ENCODE measurements at places on chromosomes 2 and 18.
A peak's percentile ranks its signal among the peaks of the same experiment; 100 is the strongest.

DNA sequence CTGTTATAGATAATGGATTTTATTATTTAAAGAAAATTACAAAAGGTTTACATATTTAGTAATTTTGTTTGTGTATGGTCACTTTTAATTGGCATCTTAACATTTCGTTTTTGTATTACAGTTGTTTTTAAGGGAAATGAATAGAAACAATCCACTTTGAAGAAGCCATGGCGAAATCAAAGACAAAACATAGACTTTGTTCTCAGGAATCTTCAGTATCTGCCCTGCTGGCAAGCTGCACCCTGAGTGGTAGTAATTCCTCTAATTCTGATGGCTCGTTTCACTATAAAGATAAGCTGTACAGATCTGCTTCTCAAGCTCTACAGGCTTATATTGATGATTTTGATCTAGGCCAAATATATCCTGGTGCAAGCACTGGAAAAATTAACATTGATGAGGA, 2.7 kb downstream of the C18orf54 start:
- DNase-seq, result no peak

GRCh38 chr2:127320586-127321275, 26.8 kb upstream of the ERCC3 start:
- no peak for DNase-seq

DNA sequence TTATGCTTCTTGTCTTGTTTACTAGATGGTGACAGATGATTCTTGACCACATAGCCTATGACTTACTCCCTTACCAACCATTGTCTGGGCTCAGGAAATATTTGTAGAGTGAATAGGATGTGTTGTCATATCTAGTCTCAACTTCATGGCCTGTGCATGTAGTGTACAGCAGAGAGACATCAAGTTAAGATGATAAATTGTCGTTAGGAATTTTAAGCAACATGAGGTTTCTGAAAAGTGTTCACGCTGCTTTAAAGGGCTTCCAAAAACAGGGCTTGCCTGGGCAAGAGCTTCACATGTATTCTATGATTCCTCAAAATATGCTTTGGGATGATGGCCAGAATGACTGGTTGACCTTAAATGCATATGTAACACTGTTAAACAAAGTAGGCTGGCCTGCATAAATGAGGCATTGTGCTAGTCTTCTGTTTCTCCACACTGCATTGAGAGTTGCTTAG, 424.0 kb downstream of the RND3 start:
- DNase-seq, result no peak

GRCh38 chr2:178250429-178250828, 56.1 kb downstream of the OSBPL6 start:
- no peak for DNase-seq

GRCh38 chr18:2935438-2936192, 77.3 kb downstream of the LPIN2 start:
- no peak for DNase-seq

DNA sequence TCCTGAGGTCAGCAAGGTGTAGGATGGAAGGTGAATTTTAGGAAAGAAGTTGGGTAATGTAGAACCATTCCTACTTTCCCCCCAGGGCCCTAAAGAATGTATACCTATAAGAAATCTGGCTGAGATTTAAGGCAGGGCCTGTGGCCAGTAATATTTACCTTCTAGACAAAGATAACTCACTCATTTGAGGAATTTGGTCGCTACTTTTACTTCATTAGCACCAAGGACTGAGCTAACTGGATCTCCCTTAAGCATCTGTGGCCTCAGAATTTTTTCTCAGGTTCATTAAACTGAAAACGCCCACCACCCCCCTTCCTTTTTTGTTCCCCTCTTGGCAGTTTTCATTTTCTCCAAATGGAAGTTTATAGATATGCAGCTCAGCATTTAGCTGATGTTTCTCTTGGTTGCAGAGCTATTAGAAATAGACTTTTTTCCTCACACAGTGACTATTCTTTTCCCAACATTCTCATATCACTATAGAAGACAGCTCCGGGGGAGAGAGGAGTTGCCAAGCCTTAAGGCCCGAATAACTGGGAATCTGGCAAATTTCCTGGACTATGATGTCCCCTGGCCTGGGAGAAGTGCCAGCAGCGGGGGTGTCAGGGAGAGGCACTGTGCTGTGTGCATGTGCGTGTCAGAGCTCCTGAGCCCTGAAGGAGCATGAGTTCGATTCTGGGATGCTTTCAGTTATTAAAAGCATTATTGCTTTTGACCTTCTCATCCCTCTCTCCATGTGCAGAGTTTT, 310.9 kb downstream of the PRKCE start:
- peak; percentile 45 for DNase-seq

GRCh38 chr2:118535818-118536212, 311.6 kb downstream of the EN1 start:
- no peak for DNase-seq

DNA sequence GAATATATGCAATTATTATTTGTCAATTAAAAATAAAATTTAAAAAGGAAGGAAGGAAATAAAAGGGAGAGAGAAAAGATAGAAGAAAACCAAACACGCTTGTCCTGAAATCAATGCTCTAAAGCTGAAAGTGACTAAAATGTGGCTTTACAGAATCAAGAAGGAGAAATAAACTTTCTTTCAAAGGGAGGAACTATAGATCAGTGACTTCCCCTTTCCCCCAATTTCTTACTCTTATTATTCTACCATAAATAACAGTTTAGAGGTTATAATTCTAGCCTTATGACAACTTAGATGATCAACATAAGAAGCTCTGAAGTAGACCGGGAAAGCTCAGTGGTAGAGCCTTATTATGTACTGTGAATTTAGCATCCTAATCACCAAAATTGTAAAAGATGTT, 122.5 kb downstream of the ARHGAP15 start:
- no peak for DNase-seq

DNA sequence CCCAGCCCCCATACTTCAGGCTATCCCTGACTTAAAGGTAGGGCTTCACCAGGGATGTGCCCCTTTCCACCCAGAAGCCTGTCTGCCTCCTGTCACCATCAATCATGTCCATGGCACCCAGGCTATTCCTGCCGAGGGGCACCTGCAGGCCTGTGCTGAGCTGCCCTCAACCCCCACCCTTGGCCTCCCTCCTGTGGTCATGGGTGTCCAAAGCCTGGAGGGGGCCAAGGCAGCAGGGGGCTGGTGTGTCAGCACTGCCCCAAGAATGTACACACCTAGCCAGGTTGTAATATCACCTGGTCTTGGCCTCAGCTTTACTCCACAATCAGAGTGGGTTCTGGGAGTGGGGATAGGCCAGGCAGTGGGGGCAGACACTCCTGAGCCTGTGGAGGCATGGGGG, 69.3 kb downstream of the SUCLG1 start:
- no peak for DNase-seq

- DNase-seq, result no peak
These were observed 47.4 kb upstream of the EMILIN2 start for GRCh38 chr18:2799369-2799768.

DNA sequence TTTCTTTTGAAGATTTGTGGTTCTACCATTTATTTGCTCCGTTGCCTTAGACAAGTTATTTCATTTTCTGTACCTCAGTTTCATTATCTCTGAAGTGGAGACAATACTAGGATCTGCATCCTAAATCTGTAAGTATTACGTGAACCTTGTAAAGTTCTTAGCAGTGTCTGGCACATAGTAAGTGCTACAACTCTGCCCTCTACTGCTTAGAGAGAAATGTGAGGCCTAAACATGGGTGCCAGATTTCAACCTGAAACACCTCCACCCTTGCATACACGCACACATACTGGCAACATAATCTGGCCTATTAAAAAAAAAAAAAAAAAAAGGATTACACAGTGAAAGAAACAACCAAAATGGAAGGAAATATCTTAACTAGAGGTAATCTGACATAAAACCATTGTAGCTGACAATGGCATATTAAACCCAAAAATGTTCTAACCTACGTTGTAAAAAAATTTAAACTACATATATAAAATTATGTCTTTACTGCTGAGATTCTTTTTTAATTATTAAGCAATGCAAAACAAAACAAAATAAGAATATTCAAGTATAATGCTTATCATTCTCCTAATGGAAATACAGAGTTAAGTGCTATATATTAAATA, 132.6 kb downstream of the MAP2 start:
- DNase-seq, result no peak

DNA sequence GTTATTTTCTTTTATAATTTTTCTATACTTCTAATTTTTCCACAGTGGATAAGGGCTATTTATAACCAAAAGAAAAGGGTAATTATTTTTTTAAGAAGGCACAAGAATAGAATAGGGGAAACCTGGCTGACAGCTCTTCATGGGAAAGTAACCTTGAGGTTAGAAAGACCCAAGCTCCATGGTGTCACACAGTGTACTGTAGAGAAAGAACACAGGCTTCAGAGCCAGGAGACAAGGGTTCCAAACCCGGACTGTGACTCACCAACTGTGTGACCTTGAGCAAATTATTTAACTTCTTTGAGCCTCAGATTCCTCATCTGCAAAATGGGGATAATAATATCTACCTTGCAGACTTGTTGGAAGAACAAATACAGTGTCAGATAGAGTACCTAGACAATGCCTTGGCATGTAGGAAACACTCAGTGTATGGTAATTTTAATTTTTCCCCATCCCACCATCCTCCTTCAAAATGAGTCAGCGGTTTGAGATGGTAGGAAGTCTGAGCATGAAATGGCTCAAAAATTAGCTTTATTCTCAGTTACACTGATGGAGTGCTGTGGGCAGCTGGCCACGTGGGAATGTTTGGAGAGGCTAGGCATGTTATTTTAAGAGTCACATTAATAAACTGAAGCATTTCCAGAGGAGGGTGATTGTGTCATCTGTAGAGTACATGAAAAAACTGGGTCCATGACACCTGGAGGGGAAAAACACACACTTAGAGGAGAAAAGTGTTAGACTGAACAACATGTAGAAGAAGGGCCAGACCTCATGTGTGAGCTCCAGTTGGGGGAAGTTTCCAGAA, 36.7 kb downstream of the TMEM37 start:
- DNase-seq, result no peak

DNA sequence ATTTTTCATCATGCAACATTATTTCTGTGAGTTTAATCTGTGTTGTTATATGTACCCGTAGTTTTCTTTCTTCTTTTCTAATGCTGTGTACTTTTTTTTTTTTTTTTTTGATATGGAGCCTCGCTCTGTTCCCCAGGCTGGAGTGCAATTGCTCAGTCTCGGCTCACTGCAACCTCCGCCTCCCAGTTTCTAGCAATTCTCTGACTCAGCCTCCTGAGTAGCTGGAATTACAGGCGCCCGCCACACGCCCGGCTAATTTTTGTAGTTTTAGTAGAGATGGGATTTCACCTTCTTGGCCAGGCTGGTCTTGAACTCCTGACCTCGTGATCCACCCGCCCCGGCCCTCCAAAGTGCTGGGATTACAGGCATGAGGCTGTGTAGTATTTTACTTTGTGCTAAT, 155.4 kb downstream of the GALR1 start:
- no peak for DNase-seq

- no peak for DNase-seq
These were observed 29.0 kb upstream of the LAPTM4A start for GRCh38 chr2:20080428-20080827.

DNA sequence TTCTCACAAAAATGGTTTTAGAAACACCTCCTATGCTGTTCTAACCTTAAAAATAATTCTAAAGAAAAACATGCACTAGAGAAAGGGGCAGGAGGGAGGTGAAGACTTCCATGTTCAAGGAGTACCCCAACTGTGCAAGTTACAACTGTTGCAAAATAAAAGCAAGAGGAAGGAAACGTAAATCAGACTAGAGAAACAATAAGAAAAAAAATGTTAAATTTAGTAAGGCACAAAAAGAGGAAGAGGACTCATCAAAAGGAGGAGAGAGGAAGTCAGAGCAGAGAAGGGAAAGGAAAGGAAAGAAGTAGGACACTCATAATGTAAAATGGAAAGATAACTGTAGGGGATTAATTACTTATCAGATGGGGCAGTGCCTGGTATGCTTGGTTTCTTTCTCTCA, 34.1 kb downstream of the RAPH1 start:
- no peak for DNase-seq

GRCh38 chr2:120609826-120610395, 125.8 kb upstream of the GLI2 start:
- no peak for DNase-seq

DNA sequence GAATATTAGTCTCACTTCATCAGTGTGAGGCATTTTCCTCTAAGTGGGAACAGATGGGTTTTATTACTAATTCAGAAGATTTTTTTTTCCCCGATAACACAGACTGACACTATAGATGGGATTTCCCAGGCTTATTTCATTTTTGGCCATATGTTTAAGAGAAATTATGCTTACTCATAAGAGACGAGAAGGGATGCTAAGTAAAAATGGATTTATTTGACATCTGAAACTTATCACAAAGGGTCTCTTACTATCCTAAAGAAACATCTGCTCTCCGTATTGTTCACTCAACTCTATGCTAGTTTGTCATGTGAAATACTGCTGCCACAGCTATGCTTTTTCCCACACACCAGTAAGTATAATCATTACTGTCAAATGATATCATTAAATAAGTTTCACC, 1476.3 kb downstream of the LRP1B start:
- no peak for DNase-seq

GRCh38 chr2:88871336-88871735, 179.9 kb downstream of the RPIA start:
- DNase-seq, result no peak

DNA sequence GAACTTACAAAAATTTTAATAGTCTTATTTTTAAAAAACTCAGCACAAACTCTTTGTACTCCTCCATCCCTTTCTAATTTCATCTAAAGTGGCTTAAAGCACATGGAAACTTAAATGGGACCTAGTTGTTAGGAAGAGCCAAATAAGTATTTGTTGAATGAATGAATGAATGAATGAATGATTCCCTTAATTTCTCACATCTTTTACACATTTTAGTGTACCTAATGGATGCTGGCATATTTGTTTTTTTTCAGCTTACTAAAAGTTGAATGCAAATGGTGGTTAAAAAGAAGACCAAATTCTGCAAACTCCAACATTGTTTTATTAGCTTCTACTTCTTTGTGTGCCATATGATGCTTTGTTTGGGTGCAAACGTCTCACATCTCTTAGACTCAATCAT, 89.6 kb downstream of the KYNU start:
- DNase-seq, result no peak

GRCh38 chr2:121803503-121803902, 48.1 kb downstream of the TSN start:
- no peak for DNase-seq

DNA sequence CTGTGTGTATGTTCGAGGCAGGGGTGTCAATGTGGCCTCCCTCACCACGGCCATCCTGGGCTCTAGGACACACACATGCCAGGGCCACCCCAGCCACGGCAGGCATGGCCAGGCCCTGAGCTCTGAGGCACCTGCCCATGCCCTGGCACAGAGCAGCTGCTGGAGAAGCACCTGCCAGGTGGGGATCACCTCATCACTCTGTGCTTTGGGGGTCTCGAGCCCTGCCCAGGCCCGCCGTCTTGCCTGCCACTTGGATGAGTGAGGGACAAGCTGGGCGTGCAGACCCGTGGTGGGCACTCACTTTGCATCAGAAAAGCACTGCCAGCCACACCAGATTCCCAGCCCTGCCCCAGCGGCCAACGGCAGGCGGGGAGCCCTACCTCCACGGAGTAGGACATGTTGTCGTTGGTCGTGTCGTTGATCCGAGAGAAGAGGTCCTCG, 33.1 kb downstream of the KIF1A start:
- no peak for DNase-seq
